ENCODE measurements at places on chromosomes 5 and 9.

DNA sequence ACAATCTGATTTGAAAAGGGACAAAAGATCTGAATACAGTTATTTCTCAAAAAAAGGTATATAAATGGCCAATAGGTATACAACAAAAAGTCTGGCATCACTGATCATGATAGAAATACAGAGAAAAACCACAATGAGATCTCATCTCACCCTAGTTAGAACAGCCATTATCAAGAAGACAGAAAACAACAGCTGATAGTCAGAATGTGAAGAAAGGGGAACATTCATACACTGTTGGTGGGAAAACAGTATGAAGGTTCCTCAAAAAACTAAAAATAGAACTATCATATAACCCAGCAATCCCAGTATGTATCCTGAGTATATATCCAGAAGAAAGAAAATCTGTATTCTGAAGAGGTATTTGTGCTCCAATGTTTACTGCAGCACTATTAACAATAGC lies 75.7 kb upstream of the OR2K2 start:
- no peak for DNase-seq

- no peak for DNase-seq
Observed at GRCh38 chr9:124118894-124119293, 107.3 kb downstream of the LHX2 start.

DNA sequence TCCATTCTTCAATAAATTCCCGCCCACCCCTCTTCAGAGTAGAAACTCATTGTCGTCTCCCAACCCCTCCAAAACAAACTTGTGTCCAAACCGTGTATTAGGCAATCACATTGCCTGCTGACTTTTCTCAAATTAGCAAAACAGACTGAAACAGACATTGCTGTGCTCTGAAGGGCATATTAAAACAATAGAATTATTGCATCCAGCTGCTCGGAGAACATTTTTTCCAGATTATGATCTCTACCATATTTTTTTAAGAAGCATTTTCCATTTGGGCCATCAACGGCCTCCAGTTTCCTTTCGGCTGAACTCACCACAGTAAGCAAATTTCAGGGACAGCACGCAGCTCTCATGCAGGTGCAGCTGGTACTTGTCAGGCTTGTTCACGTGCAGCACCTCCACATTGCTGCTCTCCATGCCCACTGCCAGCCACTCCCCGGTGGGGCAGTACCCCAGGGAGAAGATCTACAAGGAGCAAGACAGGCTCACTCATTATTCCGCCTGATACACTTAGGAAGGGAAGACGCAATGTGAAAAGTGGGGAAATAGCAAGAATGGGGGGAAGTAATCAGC lies 104.1 kb downstream of the TLE1 start:
- DNase-seq = no peak

DNA sequence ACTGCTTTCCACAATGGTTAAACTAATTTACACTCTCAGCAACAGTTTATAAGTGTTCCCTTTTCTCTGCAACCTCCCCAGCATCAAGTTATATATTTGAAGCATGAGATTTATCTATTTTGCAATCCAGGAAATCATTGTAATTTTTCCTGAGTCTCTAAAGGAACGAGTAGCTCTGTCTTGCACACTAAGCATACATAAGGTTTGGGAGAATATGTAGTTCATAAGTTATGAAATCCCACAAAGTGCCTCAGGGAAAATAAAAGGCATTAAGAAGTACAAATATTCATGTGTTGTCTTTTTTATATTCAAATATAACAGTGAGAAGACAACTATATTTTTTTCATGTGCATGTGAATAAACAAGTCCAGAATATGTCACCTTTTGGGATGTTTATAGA lies 377.1 kb upstream of the RORB start:
- no peak for DNase-seq

DNA sequence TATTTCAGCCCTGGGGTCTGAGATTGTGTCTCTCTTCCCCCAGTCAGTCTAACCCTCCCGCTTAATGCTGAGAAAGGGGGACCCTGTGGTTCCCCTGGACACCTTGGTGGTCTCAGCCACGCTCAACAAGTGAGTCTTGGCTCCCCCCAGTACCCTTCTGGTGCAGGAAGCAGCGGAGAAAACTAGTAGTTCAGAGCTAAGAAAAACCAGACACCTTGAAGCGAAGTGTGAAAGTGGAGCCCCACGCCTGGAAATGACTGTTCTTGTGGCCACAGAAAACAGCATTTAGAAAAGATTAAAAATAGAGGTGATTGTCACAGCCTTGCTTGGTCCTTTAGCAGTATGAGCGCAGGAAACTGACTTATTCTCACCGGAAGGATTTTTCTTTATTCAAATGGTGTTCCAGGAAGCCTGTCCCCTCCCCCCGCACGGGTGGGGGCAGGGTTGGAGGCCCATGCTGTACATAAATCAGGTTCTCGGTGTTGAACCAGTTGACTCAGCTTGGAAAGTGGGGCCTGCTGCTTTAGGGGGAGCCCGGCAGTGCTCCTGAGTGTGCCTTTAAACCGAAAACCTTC lies 8.1 kb downstream of the ARPC5L start:
- no peak for DNase-seq

DNA sequence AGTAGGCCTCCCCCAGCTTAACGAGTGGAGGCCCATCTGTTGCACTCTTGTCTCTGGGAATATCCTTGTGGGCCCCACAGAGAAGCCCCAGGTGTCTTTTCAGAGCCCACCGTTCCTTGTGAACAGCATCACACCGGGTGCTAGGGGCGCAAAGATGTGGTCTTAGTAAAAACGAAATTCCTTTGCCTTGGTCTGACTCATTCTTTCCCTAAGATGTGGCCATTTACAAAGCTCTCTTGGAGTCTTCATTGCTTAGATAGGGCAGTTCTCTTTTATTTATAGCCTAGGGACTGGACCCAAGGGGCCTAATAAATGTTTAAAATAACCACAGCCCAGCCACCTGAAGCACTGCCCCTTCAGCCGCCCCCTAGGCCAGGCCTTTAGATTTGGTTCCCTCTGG lies 52.8 kb upstream of the RPL26L1 start:
- DNase-seq = no peak

GRCh38 chr5:41559184-41559583 lies 48.8 kb upstream of the PLCXD3 start:
- no peak for DNase-seq

- DNase-seq = no peak
Observed at GRCh38 chr9:23290973-23291372, 535.1 kb downstream of the ELAVL2 start.

DNA sequence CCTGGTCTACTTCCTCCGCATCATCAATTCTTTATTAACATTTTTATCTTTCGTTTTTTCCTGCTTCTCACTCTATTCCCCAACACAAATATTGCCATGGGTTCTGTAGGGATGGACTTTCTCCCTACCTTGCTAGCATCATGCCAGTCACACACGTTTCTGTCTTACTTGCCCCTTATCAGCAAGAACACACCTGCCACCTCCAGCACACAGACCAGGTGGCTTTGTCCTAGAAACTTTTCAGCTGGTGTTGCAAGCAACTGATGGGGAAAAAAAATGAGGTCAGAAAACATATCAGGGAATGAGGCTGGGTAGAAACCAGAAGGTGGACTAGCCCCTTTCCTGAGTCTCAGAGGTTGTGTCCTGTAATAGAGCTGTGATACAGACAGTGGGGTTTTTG lies 5.8 kb downstream of the SH3RF2 start:
- no peak for DNase-seq

GRCh38 chr5:7053125-7053524 lies 339.9 kb downstream of the TENT4A start:
- DNase-seq = no peak

Measured in gastrocnemius medialis (tissue), 4 donors.